Activated T-cell treated with anti-CD3 and anti-CD28 coated beads for 1 hour (primary cell): ENCODE measurements at places on chromosomes 16 and 17.
A peak's percentile ranks its signal among the peaks of the same experiment; 100 is the strongest.

GRCh38 chr17:55770196-55770870 is 19.5 kb downstream of the PCTP start:
- no peak for DNase-seq

DNA sequence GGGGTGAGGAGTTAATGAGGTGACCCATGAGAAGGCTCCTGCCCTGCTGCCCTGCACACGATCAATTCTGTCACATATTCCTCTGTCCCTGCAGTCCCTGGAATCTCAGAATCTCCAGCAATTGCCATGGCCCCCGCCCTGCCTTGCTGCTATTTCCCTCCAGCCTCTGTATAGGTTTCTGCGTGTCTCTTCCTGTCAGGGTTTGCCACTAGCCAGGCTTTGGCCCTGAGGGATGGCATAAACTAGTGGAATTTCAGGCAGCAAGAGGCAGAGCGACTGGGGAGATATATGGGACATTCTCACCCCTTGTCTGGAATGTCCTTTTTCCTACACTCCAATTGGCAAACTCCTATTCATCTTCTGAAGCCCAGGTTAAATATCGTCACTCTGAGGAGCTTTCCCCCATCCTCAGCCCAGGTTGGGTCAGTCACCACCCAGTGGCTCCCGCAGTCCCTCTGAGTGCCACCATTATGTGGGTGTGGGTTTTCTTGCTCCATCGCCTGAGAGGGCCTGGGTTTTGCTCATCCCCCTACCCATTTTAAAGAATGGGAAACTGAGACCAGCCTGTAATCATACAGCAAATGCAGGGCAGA is 15.5 kb upstream of the NATD1 start:
- DNase-seq, result no peak

- DNase-seq, result no peak
These were observed 53.3 kb upstream of the BCAR1 start for GRCh38 chr16:75304521-75305363.

DNA sequence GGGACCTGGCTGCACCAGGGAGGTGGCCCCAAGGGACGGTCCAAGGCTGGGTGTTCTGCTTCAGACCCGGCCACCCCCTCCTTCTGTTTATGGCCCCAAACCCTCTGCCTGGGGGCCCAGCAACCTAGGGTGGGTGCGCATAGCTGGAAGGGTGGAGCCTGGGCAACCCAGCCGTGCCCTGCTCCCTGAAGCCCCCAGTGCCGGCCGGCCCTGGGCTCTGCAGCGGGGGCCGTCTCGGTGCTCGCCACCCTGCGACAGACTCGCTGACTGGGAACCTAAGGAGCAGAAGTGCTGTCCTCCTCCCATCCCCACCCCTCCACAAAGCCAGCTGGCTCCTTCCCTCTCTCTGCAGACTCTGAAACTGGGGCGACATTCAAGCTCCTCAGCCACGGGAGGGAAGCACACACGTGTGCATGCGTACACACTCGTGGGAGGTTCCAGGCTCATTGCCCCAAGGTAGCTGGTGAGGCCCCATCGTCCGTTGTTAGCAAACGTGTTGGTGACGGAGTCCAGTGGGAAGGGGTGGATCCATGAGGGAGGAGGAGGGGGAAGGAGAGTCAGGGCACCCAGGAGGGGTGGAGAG is 43.4 kb downstream of the ENGASE start:
- no peak for DNase-seq

DNA sequence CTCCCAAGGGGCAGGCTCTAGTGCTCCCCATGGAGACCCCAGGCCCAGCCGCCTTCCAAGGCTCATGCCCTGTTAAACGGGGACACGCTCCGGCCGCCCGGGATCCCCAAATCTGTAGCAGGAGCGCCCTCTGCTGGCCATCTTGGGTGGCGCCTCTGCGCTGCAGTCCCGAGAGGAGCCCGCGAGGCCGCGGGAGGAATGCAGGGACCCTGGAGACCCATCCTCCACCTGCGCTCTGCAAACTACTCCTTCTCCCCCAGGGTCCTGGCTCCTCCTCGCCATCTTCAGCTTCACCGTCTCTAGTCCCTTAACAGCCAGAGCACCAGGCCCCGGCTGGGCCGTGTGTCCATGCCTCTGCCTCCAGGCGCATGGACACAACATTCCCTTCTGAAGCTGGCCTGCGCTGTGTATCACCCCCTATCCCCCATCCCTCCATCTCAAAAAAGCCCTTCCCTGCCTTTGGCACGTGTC is 23.6 kb upstream of the KRT17 start:
- DNase-seq, result peak; percentile 92

DNA sequence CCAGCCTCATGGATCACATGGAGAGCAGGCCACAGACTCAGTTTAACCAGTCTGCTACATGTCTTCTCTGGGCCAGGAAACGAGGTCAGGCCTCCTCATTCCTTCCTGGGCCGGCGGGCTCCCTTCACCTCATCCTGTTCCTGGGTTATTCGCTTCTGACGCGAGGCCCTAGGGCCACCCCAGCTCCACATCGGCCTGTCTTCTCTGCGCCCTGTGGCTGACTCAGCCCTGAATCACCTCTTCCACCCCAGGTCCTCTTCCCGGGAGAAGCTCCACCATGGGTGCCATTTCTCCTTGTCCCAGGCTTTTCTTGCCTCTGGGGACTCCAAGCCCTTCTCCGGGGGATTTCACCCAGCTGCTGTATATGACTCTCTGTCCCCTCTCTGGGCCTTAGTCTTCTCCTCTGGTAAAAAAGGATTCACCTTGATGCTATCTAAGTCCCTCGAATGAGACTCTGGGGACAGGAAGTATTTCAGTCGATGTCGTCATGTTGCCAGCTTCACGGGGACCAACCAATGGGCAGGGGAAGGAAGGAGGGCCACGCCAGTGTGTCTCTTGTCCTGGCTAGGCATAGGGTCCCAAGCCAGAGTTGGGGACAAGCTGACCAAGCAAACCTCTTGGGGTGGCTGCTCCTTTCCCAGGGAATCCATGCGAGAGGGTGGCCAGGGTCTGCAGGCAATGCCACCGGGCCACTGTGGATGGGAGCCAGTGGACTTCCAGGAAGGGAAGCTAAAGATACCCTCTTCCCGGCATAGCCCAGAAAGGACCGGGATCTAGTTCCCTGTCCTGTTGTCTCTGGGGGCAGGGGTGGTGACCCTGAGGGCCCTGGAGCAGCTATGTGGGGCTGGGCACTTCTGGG is 58.7 kb downstream of the SOCS3 start:
- no peak for DNase-seq

GRCh38 chr17:80953471-80954315 is 37.9 kb upstream of the CHMP6 start:
- DNase-seq, result no peak

DNA sequence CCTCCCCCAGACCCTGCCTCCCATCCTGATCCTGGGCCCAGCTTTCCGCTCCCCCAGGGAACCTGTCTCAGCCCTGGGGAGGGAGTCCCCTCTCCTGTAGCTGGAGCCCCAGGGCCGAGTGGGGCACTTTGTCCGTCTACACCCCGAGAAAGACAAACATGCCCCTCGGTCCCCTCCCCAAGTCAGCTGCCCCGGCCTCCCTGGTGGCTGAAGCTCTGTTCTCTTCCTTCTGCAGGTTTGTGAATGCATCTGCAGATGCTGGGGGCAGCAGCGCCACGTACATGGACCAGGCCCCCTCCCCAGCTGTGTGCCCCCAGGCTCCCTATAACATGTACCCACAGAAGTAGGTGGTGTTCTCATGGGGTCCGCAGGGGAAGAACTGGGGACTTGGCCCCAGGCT is 20.8 kb downstream of the STAT5A start:
- DNase-seq, result no peak

DNA sequence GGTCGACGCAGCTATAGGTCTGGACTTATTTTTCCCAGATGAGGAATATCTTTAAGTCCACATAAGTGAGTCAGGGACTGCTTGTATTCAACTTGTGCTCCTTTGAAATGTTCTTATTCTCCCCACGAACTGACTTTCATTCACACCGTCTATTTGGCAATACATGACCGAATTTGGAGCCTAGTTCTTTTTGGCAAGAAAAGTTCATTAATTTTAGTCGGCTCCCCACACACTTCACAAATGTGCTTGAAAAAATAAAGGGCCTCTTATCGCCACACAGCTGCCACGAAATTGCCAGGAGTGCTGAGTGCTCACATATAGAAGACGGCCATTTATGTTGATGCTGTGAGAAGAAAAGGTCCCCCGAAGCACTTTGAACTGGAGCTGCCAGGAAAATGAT is 152.6 kb downstream of the PRKCA start:
- no peak for DNase-seq

- DNase-seq, result no peak
These were observed 7.3 kb downstream of the MFSD6L start for GRCh38 chr17:8791910-8792270.

DNA sequence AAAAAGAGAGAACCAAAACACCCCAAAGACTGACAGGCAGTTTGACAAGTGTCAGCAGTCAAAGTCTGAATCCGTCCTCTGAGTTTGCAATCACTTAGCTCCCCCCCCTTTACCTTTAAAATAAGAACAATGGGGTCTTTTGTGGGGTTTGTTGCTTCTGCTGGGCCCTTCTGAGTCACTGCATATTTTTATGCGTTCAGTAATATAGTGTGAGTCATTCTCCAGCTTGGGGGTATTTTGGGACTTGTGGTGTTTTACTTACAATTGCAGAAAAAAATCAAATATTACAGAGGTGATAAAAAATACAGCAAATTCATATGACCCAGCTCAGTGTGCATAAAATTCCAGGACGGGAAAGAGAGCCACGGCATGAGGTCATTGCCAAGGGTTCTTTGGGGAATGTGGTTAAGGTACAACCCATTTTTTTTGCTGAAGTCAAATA is 120.1 kb downstream of the CYLD start:
- no peak for DNase-seq
